ENCODE measurements at places on chromosomes 1 and 21.

- peak; percentile 23 for DNase-seq
These were observed 21.7 kb downstream of the PDXK start for GRCh38 chr21:43740497-43741156.

GRCh38 chr1:28751315-28752060, 14.7 kb downstream of the YTHDF2 start:
- DNase-seq, result no peak

DNA sequence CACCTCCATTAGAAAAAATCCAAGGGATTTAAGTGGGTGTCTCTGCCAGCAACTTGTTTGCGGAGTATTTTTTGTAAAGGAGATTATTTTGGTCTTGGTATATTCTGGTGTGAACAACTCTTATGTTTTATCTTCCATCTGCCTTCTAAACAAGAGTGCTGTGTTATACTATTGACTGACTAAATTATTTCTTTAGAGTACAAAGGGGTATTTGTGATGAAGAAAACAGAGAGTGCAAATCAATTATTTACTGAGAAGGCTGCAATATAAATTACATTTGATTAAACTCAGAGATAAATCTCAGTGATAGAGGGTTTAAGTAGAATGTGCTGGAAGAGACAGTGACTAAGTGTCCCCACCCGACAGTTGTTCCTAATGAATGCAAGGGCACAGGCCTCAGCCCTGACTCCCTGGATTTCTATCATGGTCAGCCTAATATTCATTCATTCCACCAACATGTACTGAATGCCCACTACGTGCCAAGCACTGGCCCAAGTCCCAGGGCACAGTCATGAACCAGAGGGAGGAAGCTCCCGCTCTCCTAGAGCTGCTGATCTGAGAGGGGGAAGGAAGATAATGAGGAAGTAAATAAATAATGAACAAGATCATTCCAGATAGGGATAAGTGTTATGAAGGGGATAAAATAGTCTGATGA, 196.9 kb upstream of the C8B start:
- no peak for DNase-seq

DNA sequence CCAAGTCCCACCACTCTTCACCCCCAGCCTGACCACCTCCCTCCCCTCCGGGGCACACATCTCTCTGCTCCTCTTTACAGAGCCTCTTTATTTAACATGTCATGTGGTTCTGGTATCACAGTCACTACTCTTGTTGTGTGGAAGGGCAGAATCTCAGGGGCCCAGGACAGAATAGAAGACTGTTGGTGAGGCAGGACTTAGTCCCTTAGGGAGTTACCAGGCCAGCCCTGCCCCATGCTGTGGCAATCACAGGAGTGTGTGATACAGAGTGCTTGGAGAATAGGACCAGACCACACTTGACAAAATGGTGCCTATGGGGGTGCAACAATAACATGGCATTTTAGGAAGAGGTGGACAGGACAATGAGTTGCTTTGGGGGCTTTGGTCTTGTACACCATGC, 43.0 kb upstream of the CRNN start:
- DNase-seq, result no peak

DNA sequence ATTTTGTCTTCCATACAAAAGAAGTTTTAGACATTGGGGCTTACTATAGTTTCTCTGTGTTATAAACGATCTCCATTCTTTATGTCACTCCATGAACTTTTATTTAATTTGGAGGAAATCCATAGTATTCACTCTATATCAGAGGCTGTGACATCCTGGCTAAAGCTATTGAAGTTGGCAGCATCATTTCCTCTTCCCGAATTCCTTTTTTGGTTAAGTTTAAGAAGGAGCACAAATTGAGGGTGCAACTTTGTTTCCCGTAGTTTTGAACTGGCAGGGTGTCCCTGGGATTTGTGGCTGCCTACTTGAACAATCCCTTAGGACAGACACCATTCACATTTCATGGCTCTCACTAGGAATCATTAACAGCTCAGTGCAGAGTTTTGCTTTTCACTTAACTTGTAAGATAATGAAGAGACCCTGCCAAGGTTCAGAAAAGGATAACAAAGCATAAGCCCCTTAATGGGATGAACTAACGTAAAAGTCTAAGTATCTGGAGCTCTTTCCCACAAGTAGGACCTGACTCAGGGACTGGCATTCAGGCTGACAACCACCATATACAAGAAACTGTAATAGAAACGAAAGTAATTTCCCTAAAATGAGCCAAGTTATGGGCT, 13.9 kb downstream of the S1PR1 start:
- DNase-seq, result no peak

GRCh38 chr1:192739476-192740184, 69.2 kb upstream of the RGS2 start:
- peak; percentile 46 for DNase-seq

- no peak for DNase-seq
These were observed 8.8 kb downstream of the ATP5IF1 start for GRCh38 chr1:28244549-28245251.

DNA sequence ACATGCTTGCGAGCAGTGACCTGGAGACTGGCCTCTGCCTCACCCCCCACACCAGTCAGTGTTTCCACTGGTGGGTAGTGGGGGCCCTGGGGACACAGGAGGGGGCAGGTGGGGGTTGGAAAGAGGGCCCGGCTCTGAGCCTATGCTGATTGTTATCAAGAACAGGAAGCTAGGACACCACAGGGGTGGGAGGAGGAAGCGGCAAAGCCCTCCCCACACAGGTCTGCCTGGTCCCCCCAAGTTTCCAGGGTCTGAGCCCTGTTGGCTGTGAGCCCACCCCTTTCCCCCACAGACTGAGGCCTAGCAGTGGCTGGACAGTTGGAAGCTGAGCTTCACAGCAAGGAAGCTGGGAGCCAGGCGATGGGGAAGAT, 1.6 kb upstream of the PTPN7 start:
- DNase-seq, result no peak

DNA sequence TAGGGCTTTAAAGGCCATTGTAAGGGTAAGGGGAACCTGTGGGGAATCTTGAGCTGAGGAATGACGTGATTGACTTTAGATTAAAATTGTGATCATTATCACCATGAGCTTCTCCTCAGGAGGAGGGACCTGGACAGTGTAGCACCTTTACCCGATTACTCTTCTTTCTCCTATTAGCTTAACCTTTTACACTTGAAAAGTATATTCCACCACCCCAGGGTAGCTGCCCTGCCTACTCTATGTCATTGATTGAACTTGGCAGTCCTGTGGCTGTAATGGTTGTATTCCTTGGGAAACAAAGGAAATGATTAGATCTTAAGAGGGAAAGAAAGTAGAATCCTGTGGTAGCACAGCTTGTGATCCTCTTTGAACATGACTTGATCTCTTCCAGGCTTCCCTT, 47.7 kb downstream of the CACHD1 start:
- DNase-seq, result no peak

- no peak for DNase-seq
These were observed 29.4 kb upstream of the GNG4 start for GRCh38 chr1:235679005-235679404.

GRCh38 chr1:228008391-228009115, 1.8 kb downstream of the WNT3A start:
- peak; percentile 2 for DNase-seq

DNA sequence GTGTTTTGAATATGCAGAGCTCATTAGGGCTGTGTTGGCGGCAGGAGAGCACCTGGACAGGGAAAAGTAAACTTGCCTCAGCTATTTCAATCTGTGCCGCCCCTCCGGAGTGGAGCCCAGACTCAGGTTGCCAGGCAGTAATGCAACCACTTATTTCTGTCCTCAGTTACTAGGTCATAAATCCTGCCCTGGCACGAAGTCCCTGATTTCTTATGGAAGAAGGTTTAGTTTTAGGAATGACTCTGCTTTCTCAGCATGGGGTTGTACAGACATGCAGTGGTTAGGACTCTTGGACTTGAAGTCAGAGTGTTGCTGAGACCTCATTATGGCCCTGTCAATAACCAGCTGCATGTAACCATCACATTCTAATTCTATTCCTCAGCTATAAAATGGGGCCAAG, 98.3 kb upstream of the FGGY start:
- no peak for DNase-seq

- no peak for DNase-seq
These were observed 49.0 kb downstream of the LTN1 start for GRCh38 chr21:28943631-28944030.

- DNase-seq, result no peak
These were observed 99.1 kb downstream of the PTBP2 start for GRCh38 chr1:96820671-96821070.

GRCh38 chr1:159444511-159444910, 5.0 kb downstream of the OR10J1 start:
- no peak for DNase-seq

- DNase-seq, result no peak
These were observed 78.2 kb downstream of the MACF1 start for GRCh38 chr1:39282537-39283216.

GRCh38 chr1:86826856-86827255, 87.1 kb downstream of the SELENOF start:
- no peak for DNase-seq

GRCh38 chr1:236686815-236687160, 489 bp downstream of the ACTN2 start:
- no peak for DNase-seq

GRCh38 chr21:44463724-44464123, 8.4 kb downstream of the LRRC3 start:
- DNase-seq, result no peak

DNA sequence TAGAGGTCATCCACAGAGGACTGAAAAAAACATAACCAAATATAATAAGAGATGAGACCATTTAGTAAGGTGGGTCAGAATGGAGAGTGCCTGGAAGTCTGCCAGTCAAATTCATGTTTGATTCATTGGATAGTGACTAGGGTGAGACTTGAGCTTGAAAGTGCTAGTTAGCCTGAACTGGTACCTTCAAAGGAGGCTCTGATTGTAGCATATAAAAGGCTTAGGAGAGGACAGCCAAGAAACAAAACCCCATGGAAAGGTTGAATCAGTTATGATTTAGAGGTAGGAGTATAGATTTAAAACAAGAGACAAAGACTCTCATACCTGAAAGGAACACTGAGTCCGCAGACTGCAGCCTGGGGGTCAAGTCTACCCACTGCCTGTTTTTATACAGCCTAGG, 44.4 kb upstream of the LRRC8C start:
- no peak for DNase-seq

DNA sequence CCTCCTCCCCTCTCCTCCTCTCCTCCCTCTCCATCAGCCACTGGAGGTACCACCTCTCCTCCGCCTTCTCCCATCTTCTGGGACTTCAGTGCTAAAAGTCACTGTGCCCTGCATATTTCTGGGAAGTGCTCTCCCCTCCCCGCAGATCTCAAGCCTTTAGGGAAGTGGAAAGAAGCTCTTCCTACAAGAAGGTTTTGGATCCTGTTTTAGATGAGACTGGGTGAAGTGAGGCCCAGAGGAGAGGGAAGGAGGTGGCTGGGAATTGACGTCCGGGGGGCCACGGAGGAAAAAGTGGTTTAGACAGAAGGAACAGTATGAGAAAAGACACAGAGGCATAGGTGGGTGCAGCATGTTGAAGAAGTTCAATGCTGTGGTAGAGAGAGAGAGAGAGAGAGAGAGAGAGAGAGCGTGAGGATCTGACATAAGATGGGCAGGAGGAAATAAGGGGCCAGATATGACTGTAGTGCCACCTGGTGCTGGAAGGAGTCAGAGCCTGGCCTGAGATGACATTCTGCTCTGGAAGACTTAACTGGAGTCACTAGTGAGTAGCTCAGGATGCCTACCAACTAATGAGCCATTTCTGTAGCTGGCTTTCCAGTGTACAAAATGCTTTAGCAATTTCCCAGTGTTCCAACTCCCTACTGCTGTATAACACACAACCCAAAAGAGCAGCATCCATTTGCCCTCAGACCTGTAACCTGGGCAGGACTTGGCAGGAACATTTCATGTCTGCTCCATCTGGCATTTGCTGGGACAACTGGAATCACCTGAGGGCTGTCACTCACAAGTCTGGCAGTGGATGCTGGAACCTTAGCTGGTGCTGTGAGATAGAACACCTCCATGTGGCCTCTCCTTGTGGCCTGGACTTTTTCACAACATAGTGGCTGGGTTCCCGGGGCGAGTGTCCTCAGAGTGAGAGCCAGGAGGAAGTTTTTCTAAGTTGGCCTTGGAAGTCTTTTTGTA, 16.6 kb upstream of the ZSCAN20 start:
- peak; percentile 74 for DNase-seq

- DNase-seq, result no peak
These were observed 402.2 kb downstream of the GPATCH2 start for GRCh38 chr1:217228689-217229088.

GRCh38 chr1:154941333-154942013, 5.0 kb upstream of the PMVK start:
- no peak for DNase-seq

DNA sequence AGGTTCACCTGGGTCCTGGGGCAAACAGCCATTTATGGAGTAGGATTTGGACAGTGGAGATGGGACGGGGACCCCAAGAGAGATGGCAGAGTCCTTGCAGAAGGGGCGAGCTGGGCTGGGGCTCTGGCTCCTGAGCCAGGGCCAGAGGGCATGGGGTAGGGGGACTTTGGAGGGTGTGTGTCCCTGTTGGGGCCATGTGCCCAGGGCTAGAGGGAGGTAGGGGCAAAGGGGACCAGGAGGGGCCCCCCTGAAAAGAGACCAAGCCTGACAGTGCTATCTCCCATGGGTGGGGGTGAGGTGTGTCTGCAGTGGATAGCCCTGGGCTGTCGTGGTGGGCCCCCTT, 92.3 kb downstream of the TRIM11 start:
- no peak for DNase-seq

DNA sequence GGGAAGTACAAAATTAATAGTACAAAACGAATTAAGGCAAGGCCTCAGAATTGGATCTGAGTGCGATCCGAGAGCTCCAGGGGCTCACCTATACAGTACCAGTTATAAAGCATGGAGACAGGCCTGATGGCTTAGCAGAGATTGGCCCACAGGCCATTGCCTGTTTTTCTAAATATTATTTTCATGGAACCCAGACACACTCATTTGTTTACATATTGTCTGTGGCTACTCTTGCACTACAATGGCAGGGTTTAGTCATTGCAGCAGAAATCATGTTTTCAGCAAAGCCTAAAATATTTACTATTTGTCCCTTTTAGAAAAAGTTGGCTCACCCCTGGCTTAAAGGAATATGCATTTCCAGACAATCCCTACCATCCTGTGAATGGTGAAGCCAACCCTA, 578.9 kb downstream of the PLPP3 start:
- no peak for DNase-seq

- DNase-seq, result no peak
These were observed 622.5 kb upstream of the NR5A2 start for GRCh38 chr1:199404976-199405375.

GRCh38 chr1:170604065-170604464, 59.9 kb upstream of the PRRX1 start:
- no peak for DNase-seq
